A172 (cell line): ENCODE measurements at places on chromosomes 6 and 20. TPM values are rescaled to one million over a fixed set of nuclear protein-coding genes. Genes with fewer than 3 reads are reported as not detected.
A peak's percentile ranks its signal among the peaks of the same experiment; 100 is the strongest.

- no peak for DNase-seq
These were observed 3.8 kb downstream of the TBC1D32 start for GRCh38 chr6:121330516-121330915.

- DNase-seq = no peak
These were observed 470.8 kb downstream of the CD109 start for GRCh38 chr6:74166849-74167248.

TRIM40 gene
- total RNA-seq = not detected in 2 replicates

POM121L2 gene
- total RNA-seq = not detected in 2 replicates

GRCh38 chr6:142167071-142167470, 20.0 kb downstream of the VTA1 start:
- no peak for DNase-seq

DNA sequence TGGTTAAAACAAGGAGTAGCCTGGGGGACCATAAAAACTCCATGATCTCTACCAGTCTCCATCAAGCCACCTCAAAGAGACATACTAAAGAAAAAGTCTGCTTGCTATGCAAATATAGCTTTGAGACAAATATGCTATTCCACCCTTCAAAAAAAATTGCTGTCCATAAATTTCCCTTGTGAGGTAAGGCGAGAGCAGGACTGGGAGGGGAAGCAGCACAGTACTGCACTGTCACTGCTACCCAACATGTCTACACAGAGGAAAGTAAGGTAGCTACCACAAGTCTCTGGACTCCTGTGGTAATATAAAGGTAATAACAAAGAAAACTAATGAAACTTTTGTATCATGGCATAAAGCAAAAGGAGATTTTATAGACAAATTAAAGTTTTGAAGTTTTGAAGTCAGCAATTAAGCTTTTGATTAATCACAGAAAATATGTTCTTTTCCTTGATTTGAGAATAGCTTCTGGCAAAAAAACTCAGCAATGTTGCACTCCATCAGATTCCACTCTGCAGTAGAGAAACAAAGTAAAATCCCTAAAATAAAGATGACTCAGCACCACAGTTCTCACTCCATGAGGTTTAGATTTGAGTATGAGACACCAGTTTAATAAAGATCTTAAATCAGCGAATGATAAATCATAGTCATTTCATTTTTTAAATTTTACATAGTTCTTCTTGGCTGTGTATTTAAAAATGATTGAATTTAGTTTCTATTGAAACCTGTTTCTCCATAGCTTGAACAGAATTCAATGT, 602.4 kb downstream of the COL12A1 start:
- no peak for DNase-seq

DNA sequence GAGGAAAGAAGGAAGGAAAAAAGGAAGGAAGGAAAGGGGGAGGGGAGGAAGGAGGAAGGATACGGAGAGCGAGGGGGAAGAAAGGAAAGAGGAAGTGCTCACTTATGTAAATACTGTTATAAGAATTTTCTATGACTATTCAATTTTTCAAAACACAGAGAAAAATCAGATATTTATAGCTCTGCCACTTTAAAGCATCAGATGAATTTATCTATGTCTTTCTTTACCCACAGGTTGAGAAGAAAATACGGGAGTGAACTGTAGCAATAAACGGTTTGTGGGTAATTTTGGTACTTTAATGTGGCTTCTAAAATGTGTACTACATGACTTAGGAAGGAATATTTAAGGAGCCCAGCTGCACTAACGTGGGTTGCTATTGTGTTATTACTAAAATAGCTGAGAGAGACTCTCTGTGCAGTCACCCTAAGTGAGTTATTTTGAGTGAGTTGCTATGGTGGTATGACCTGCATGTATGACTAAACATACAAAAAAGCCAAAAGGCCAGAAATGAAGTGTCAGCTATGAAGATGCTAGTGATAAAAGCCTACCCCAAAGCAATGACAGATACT, 225.5 kb downstream of the SOD2 start:
- DNase-seq = peak; percentile 13

DNA sequence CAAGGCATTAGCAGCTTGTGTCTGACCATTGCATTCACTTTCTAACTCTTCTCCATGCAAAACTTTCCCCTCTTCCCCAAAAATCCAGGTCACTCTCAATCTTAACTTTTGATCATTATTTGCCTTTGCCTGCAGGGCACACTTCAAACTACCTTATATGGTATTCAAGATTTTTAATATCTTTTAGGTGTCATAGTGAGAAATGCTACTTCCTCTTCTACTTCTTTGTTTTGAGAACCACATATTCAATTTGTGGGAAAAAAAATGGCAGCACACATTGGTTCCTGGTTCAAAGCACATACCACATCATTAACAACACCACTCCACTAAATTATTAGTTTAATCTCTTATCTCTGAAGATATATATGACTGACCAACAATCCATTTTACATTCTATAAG, 1267.0 kb upstream of the CITED2 start:
- DNase-seq = no peak

DNA sequence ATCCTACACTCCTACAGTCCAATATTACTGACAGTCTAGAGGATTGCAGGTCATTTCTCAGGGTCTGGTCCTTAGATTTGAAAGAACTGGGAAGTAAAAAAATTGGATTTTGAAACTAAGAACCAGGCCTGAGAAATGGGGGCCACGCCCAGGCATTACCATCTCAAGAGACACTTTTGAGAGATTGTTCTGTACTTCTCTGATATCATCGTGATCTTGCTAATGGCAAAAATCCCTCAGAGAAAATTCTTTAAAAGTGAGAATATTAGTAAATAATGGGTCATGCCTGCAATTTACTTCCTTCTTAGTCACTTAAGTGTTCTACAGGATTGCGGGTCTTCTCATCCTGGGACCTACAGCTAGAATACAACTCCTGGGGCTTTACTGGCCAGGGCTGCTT, 42.0 kb upstream of the HIVEP1 start:
- DNase-seq = no peak

GSTA2 gene
- not detected in 2 replicates for total RNA-seq

DNA sequence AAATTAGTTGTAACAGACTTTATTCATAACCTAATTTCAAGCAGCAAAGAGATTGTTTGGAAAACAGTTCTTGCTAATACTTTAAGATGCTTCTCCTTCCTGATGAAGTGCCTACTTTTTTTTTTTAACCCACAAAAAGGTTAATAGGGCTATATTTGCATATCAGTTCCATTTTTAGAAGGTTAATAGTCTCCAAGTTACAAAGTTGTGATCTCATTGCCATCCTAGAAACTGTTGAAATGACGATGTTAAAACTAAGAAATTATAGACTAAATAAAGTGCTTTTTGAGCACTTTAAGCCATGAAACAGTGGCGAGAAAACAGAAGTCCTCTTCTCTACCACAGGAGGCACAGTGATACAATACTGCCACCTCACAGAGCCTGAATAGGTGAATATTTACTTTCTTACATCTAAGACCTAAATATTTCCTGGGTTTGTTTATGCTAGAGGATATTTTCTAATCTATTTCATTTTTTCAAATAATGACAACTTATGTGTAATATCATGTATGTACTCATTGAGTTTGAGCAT, 5.3 kb downstream of the RNF144B start:
- no peak for DNase-seq

DNA sequence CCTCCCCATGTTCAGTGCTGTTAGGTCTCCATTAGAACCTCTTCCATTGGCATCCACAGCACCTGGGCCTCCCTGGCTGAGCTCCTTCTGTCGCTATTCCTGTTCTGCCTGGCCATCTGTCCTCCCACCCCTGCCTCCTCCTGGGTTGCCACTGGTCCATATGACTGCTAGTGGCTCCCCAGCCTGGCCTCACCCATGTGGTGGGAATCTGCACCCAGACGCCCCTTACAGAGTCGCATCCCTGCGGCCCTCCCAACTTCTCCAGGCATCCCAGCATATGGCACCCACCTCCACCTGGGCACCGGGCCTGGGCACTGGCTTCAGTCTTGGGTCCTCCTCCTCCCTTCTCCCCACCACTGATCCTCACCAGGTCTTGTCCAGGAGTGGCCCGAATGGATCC, 7.7 kb downstream of the CDC25B start:
- DNase-seq = no peak

DNA sequence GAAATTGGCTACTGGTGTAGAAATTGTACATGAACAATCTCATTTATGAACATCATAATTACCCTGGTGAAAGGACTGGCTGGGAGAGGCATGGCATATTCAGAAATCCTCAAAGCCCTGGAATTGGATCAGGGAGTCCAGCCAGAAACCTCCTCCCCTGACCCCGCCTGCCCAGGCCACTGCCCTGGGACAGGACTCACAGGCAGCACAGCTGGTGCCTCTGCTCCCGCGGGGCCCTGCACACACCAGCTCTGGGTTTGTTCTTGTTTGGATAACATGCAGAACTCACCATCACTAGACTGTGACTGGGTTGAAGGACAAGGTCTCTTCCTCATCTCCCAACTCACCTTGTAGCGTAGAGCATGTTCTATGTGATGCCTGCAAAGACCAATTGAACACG, 56.2 kb downstream of the AGPAT4 start:
- no peak for DNase-seq

GRCh38 chr20:41032271-41032670, 3.6 kb downstream of the TOP1 start:
- no peak for DNase-seq

SDC4 gene
- total RNA-seq = 42.4 and 43.9 TPM in 2 replicates

SLCO4A1 gene
- 26.5 and 34.8 TPM in 2 replicates for total RNA-seq

DNA sequence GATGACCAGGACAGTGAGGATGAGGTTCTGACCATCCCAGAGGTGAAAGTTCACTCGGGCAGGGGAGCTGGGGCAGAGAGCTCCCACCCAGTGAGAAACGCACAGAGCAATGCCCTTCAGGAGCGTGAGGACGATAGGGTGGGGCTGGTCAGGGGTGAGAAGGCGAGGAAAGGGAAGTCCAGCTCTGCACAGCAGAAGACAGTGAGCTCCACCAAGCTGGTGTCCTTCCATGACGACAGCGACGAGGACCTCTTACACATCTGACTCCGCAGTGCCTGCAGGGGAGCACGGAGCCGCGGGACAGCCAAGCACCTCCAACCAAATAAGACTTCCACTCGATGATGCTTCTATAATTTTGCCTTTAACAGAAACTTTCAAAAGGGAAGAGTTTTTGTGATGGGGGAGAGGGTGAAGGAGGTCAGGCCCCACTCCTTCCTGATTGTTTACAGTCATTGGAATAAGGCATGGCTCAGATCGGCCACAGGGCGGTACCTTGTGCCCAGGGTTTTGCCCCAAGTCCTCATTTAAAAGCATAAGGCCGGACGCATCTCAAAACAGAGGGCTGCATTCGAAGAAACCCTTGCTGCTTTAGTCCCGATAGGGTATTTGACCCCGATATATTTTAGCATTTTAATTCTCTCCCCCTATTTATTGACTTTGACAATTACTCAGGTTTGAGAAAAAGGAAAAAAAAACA, 16.6 kb upstream of the SLC22A1 start:
- DNase-seq = no peak

AKAP12 gene
- total RNA-seq = 172 and 173 TPM in 2 replicates

DNA sequence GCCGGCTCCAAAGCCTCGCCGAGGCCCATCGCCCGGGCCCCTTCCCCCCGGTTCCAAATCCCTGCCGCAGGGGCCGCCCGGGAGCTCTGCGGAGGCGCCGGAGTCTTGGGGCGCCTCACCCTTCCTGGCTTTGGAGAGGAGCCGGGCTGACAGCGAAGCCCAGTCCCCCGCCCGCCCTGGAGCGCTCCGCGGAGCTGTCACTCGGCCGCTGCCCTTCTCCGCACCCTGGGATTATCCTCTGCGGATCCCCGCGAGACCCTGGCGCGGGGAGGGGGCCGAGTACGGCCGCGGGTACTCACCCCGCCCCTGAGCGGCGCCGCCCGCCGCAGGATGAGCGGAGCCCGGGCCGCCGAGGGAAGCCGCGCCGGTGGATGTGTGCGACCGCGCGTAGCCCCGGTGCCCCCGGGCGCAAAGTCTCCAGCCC, 343 bp downstream of the SNAP91 start:
- no peak for DNase-seq

GRCh38 chr20:18421608-18422007, 45.2 kb downstream of the DZANK1 start:
- no peak for DNase-seq

RIMS4 gene
- 0.02 TPM in 1 of 2 replicates, not detected in the other for total RNA-seq

KCNB1 gene
- total RNA-seq = 0.31 and 0.41 TPM in 2 replicates

- no peak for DNase-seq
These were observed 8.9 kb downstream of the SIRPA start for GRCh38 chr20:1904135-1904534.

DNA sequence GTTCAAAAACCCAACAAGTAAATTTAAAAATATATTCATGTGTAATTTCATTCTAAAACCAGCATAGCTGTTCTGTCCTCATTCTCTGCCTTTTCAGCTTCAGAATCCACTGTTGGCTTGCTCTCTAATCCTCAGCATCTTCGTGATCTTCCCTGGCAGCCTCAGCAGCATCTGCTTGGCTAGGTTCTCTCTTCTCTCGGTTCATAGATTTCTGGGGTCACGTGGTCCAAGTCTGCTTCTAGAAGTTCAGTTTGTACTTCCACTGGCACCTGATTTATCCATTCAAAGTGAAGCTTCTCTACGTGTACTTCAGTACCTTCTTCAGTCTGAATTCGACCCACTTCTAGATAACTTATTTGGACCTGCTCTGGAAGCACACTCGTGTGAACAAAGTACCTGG, 245.7 kb downstream of the EPM2A start:
- no peak for DNase-seq

GRCh38 chr20:11156922-11157321, 483.1 kb upstream of the JAG1 start:
- no peak for DNase-seq

GRCh38 chr20:8007490-8007889, 12.1 kb downstream of the TMX4 start:
- DNase-seq = no peak

- no peak for DNase-seq
These were observed 163.3 kb downstream of the VEGFA start for GRCh38 chr6:43933148-43933885.

DNA sequence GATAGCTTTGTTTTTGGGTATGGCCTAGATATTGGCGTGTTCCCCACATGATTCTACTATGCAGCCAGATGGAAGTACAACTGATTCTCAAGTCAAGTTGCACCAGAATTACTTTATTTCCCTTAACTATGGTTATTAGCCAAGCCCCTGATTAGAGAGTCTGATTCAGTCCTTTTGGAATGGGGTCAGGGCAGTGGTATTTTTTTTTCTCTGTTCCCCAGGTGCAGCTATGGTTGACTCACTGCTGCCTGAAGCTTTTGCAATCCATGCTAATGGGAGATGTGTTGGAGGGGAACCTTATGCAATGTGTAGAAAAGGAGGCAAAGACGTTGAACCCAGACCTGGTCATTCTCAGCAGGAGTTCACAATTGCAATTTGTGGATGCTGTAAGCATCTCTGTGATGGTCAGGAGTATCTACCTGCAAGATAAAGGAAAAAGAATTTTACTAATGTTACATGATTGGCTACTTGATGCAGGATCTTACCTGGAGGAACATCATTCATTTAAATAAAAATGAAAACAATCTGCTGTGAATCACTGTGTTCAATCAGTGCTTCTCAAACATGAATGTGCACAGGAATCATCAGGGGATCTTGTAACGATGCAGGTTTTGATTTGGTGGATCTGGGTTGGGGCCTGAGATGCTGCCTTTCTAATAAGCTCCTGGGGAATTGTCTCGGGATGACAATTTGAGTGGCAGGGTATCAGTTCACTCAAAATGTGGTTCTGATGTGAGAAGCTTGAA, 49.4 kb downstream of the PFDN4 start:
- peak; percentile 72 for DNase-seq

- no peak for DNase-seq
These were observed 6.4 kb downstream of the SYNJ2 start for GRCh38 chr6:157987788-157988699.

LRRN4 gene
- 0.26 and 0.86 TPM in 2 replicates for total RNA-seq

RBPJL gene
- not detected in 2 replicates for total RNA-seq

- DNase-seq = peak; percentile 84
These were observed 65.0 kb upstream of the EEF1A1 start for GRCh38 chr6:73585566-73586415.

GRCh38 chr6:152696522-152696921, 1.2 kb upstream of the MYCT1 start:
- peak; percentile 21 for DNase-seq

CST4 gene
- total RNA-seq = not detected in 2 replicates

CTNNBL1 gene
- total RNA-seq = 35.0 and 48.0 TPM in 2 replicates
